ENCODE measurements at places on chromosomes 4 and X.

- DNase-seq: no peak
Observed at GRCh38 chrX:138298268-138298667, 413.2 kb downstream of the FGF13 start.

GRCh38 chrX:68827848-68828624, 785 bp upstream of the EFNB1 start:
- peak; percentile 75 for DNase-seq

- DNase-seq: peak; percentile 39
Observed at GRCh38 chrX:135114392-135114791, 5.9 kb downstream of the ETDB start.

DNA sequence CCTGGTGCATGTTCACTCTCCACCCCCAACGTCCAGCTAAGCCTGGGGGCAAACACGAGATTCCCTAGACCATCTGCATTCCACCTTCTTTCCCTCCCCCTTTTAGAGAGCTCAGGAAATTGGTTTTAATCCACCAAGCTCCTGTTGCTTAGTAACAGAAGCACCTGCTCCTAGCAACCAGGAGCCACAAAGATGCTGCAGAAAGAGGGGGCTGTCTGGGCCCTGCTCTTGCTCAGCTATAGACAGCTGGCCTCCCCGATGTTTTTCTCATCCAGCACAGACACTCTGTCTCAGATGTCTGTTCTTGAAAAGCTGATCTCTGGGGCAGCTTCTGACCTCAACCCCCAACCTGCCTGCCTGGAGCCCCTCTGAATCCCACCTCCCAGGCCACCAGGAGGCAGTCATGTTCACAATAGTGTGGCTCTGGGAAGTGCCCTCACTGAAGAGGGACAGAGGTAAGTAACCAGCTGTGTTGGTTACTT, 71.5 kb downstream of the SLC16A2 start:
- no peak for DNase-seq

DNA sequence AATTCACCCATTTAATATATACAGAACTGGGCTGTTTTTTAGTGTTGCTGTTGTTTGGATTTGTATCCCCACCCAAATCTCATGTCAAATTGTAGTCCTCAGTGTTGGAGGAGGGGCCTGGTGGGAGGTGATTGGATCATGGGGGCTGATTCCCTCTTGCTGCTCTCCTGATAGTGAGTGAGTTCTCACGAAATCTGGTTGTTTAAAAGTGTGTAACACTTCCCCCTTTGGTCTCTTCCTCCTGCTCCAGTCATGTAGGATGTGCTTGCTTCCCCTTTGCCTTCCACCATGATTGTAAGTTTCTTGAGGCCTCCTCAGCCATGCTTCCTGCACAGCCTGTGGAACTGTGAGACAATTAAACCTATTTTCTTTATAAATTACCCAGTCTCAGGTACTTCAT, 141.6 kb upstream of the AADAT start:
- no peak for DNase-seq

DNA sequence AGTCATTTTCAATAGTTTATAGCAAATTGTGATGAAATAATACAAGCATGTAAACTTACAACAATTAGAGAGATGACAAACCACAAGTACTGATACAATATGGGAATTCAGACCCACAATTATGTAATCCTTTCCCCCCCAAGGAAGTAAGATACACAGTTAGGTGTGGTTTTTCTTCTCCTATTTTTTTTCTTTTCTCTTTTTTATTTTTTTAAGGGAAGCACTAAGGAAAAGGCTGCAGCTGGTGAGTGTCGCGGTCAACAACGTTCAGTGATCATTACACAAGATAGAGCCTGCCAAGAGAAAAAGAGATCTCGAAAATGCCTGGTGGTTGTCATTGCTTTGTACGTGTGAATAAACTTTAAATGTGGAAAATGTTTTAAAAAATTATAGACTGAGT, 9.8 kb downstream of the NDNF start:
- DNase-seq: no peak

DNA sequence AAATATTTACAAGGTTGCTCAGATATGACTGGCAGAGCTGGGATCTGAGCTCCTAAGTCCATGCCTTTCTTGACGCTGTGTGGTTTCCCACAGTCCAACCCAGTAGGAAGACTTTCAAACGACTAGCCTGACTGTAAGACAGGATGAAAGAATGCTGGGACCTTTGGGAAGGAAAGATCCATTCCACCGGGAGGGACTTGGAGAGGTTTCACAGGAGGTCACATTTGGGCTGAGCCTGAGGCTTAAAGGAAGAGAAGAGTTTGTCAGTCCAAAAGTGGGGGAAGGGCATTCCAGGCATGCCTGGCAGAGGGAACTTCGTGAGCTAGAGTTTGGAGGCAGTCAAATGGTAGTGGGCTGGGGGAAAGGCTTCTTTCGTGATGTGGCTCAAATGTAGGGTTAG, 1.5 kb downstream of the STARD8 start:
- no peak for DNase-seq

- DNase-seq: no peak
Observed at GRCh38 chr4:93834249-93835066, 5.9 kb downstream of the ATOH1 start.

GRCh38 chr4:88185906-88186305, 27.5 kb upstream of the ABCG2 start:
- DNase-seq: no peak

DNA sequence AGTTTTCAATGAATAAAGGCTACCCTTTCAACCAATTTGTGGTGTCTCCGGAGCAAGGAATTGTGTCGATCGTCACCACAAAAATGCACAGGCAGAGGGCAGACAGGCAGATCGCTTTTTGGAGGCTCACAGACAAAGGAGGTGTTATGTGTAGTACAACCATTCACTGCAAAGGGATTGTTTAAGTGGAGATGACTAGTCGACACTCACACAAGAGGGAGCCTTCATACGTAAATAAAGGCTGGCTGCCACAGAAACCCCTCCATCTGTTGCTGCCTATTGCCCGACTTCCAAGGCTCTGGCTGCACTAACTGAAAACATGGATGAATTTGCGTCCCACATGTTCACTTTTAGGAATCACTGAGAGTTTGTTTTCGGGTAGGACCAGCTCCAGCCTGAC, 281.1 kb downstream of the NKX6-1 start:
- DNase-seq: no peak

- DNase-seq: no peak
Observed at GRCh38 chr4:118762730-118763477, 73.0 kb downstream of the SEC24D start.

DNA sequence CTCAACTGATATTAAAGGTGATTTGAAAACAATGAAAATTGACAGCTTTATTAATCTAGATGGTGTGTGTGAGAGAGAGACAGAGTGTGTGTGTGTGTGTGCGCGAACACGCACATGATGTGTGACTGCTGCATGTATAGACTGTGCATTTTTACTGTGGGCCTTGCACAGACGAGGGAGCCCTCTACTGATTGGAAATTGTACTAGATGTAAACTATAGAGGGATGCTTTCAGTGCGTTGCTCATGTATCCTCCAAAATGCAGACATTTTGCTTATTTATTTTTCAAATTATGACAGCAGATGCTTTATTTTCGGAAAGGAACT, 168.4 kb upstream of the GK2 start:
- DNase-seq: no peak

DNA sequence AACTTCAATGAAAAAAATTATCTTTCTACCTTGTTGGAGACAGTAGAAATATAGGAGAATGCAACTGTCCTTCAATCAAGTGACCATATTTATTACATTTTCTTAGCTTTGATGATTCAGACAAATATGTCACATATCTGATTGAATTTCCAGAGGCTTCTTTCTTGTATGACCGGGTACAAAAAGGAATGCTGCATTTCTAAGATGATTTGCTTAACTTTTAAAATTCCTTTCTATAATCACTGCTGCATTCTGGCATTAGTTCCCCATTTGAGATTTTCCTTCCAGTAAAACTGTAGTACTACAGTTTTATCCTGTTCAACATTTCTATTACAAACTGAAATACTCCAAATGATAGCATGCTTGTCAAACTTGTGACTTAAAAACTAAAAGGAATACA, 5.2 kb downstream of the MFSD8 start:
- DNase-seq: no peak

GRCh38 chr4:87895964-87896621, 63.3 kb downstream of the MEPE start:
- peak; percentile 45 for DNase-seq

DNA sequence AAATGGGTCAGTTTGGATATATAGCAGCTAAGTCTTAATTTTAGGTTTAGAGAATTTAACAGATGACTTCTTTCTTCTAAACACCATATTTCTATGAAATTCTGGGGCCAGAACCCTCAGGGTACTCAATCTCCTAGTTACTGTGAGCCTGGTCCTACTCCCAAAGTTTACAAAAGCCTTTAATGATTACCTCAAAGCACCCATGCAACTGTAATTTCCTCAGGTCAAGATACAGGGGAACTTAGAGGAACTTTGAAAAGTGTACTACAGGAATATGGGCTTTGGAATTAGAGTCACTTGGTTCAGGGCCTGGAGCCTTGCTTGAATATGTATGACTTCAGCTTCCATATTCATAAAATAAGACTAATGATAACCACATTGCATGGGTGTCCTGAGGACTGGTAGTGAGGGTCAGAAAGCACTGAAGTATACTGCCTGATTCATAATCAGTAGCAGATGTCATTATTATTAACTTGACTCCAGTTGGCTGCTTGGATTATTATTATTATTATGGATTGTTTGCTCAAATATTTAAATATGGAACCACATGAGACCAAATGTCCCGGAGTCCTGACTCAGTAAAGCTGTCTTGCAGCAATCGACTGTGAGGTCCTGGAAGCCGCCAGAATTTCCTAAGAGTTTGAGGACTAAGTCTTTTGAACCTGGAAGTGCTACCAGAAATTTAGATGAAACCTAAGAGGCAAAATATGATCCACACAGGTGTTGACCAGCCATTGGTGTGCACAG, 2.0 kb upstream of the ADH7 start:
- DNase-seq: no peak

DNA sequence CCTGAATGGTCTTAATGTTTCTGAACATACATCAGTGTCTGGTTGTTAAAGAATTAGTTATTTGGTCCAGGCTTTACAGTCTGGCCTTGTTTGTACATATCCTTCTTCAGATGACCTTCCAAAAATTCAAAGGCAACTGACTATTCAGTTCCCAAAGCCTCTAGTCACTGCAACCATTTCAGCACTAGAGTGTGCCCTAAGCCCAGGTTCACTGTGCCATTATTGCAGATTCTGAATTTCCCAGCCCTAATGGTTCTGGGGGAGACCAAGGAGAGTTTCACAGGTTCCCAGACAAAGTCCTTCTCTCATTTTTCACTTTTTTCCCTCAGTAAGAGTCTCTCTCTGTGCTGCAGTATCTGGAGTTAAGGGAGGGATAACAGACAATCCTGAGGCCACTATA, 235.8 kb downstream of the TRAM1L1 start:
- no peak for DNase-seq

- DNase-seq: no peak
Observed at GRCh38 chrX:148670277-148670676, 169.9 kb downstream of the AFF2 start.

- DNase-seq: no peak
Observed at GRCh38 chr4:90113881-90114457, 13.2 kb upstream of the CCSER1 start.

DNA sequence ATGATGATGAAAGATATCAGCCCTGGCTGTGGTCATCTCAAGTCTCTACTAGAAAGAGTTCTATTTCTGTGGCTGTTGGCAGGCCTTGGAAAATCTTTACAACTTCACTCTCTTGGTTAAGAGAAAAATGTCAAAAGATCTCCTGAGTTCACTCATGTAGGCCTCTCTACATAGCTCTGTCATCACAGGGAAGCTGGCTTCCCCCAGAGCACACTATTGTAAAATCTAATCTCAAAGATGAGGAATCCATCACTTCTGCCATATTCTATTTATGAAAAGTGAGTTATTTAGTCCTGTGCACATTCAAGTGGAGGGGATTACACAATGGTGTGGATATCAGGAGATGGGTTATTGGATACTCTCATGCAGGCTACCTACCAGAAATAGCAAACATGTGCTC, 388.4 kb upstream of the HS3ST1 start:
- no peak for DNase-seq

GRCh38 chr4:168028970-168029597, 63.3 kb upstream of the ANXA10 start:
- no peak for DNase-seq

DNA sequence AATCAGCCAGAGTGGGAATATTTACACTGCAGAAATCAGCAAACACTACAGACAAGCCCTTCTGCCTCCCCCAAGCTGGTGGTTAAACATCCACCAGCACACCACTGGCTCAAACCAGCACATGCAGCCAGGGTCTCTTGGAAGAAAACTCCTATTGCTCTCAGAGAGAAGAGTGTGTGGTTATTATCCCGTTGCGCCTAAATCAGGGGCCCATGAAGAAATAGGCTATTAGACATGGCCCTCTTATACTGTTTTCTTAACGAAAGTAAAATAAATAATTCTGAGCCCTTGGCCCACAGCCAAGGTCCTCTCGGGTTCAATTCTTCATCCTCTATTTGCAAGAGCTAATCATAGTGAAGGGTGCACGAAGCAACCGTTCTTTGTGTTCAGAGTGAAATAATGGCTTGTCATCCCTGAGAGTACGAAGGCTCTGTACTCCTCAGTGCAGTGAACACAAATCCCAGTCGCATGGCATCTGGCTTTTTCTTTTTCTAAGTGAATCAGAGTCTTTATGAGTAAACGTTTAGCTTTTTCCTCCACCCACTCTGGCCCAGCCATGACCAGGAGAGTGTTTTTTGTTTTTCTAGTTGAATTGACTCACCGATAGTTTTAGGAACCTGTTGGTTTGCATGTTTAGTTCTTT, 33.4 kb upstream of the RBM47 start:
- peak; percentile 47 for DNase-seq

- no peak for DNase-seq
Observed at GRCh38 chrX:64977830-64978229, 1.6 kb upstream of the ZC4H2 start.

DNA sequence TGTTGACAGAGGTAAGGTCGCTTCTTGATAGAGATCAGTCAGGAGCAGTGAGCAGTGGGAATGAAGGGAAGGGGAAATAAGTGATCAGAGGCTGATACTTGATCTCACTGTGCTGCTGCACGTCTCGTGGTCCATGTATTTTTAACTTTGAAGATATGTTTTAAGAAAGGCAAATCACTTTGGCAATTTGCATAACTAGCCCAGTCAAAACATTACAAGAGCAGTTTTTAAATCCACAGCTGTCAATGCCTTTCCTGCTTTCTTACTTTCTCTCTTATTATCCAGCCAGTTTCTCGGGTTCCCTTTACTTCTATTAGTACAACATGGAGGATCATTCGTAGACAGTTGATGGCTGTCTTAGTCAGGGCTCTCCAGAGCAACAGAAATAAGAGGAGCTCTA, 472.8 kb downstream of the TMA16 start:
- no peak for DNase-seq
